ENCODE measurements at places on chromosomes 6 and 20. TPM values are rescaled to one million over a fixed set of nuclear protein-coding genes. Genes with fewer than 3 reads are reported as not detected.

DNA sequence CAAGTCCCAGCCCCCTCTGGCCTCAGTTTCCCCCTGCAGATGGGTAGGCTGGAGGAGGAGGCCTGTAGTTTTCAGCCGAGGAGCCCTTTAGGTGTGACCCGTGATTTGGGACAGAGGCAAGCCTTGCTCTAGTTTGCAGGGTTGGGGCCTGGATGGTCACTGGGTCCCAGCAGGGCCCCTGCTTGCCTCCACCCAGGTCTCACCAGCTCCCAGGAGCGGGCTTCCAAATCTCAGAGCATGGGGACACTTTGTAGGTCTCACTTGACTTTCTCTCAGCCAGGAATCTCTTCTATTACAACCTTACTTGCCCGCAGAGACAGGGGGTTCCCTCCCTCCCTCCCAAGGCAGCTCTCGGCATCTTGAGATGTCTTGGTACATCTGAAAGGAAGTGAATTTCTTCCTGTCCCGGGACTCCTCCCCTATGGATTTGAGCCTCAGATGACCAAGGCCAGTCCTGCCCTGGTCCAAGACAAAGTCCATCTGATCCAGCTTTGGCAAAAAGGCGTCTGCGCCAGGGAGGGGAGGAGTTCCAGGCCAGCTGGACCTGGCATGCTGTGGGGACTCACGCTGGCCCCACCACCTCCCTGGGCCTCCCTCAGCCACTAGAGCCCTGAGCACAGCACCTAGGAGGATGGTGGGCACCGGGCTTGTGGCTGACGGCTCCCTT lies 47.4 kb downstream of the SRC start:
- no peak for DNase-seq

DNA sequence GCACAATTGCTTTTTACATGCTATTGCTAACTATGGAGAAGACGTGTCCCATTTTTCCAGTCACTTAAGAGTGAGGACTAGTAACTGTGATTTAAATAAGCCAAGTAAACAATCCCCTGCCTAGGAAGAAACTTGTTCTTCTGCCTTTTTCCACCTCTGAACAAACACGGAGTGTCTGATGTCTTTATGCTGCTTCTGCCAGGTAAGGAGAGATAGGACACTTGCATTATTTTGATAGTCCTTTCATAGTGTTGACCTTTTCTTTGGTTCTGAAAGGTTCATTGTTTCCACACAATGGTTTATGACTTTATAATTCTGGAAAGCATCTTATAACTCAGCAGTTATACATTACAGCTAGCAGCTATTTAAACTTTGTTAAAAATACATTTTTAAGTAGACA lies 8.4 kb downstream of the LRP11 start:
- no peak for DNase-seq

DNA sequence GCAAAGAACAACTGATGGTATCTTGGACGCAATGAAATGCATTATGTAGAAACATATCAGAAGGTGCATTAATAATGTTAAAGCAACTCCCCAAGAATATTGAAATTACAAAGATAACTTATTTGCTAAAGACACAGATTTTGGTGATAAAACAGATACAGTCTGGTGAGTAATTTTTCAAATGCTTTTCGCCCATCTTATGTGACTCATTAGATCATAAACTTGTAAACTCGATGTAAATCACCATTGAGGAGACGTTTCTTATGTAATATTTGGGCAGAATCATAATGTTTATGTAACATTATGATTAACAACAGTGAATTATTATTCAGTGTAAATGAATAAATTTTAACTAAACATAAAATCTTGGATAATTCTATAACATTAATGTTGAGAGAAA lies 608.1 kb downstream of the KIF16B start:
- DNase-seq: no peak

ELOVL2 gene
- total RNA-seq: 0.05 TPM
